ENCODE measurements at places on chromosomes 1 and 21.

GRCh38 chr1:58739856-58740466 is 40.1 kb upstream of the MYSM1 start:
- peak; percentile 66 for DNase-seq

DNA sequence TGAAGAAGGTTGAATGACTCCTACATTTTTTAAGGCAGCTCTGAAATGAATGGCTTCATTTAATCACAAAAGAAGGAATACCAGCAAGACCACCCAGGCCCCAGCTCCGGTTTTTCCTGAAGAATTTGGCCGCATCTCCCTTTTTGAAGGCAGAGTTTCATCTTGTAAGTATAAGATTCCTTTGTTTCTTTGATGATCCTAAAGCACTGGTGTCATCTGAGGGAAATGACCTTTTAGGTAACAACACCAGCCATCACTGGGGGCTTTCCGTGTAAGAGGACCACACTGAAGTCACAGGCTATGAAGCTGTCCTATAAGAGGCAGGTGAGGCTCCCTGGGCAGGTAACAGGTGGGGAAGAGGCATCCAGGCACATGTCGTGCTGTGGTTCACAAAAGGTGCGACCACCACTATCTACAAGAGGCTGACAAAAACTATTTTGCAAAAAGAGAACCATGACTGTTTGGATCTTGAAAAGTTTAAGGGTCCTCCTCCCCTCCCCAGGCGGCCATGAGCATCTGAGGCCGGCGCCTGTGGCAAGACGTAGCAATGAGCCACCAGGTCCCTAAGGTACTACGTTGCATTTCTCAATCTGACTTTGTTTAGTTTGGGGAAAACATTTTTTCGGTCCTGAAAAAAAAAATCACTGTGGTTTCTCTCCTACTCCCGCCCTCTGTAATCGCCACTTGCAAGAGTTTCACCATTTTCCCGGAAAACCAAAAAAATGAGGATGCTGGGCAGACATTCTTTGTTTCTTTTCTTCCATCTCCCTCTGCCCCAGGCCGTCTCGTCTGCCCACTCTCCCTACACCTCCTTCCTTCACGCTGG is 46.3 kb upstream of the IRF2BP2 start:
- no peak for DNase-seq

DNA sequence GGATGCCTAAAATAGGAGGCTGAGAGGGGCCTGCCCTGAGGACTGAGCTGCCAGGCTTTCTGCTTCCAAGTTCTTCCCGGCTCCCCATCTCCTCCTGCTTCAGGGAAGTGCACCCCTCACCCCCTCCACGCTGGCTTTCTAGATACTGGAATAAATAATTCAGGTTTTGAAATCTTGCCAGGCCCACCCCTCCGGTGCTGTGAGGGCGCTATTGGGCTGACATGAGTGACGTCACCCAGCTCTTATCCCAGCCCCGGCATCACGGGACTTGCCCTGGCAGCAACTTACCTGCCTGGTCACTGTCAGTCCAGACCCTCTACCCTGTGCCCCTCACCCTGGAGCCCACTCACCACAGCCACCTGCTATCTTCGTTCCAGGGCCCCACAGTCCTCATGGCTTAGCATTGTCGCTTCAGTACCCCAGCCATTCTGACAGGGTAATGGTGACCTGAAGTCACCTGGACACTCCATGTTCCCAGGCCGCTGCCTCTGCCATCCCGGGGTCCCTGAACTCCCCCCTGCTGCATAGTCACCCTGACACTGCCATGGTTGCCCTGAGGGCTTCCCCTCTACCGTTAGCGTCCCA is 819 bp upstream of the GPR3 start:
- peak; percentile 80 for DNase-seq

- DNase-seq, result peak; percentile 68
Measured at GRCh38 chr1:183304440-183305107, 113.6 kb downstream of the NMNAT2 start.

DNA sequence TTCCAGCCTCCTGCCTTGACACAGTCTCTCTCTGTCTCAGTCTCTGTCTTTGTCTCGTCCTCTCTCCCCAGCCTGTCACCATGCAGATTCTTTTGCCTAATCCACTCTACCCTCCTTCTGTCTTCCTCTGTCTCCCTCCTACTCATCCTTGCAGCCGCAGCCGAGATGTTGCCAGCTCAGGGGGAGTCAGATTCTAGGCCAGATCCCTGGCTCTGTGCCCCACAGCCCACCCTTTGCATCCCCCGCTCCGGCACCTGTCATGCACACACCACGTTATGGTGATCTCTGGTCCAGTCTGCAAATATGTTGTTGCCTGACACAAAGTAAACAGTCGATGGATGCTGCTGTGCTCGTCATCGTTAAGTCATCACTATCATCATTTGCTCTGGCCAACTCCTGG is 35.5 kb upstream of the IGSF21 start:
- DNase-seq, result no peak

GRCh38 chr1:244665771-244666217 is 12.9 kb downstream of the DESI2 start:
- DNase-seq, result no peak

DNA sequence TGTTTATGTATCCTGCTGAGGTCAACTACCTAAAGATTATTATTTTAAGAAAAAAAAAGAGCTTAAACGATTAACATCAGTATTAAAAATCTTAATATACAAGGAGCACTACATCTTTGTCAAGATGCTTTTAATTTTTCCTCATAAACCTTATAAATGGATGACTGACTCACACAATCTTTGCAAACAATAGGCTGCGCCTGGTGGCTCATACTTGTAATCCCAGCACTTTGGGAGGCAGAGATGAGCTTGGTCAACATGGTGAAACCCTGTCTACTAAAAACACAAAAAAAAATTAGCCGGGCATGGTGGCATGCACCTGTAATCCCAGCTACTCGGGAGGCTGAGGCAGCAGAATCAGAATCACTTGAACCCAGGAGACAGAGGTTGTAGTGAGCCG is 1.7 kb downstream of the KHDC4 start:
- no peak for DNase-seq

Measured in NCI-H1105 treated with DMSO at 0.1 percent for 48 hours (cell line).